T follicular helper cell (primary cell): ENCODE measurements at places on chromosomes 2 and 18.

DNA sequence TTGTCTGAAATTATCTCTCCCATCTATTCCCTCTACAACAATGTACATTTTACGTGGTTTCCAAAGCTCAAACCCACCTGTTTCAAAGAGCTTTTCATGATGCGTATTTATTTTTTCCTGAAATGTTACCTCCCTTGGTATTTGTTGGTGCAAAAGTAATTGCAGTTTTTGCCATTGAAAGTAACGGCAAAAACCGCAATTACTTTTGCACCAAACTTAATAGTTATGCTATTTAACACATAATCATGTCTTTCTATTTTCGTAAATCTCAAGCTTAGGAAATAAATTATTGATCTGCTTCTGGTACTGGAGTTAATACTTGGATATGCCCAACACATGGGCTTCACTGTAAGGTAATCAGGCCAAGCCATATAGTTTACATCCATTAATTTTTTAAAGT is 85.2 kb downstream of the SUCLG1 start:
- DNase-seq, result no peak

GRCh38 chr2:3692375-3692774 is 11.0 kb upstream of the DCDC2C start:
- DNase-seq, result no peak

- peak; percentile 30 for DNase-seq
Measured at GRCh38 chr18:2978661-2979106, 34.3 kb downstream of the LPIN2 start.

- DNase-seq, result no peak
Measured at GRCh38 chr2:242011991-242012764, 142.6 kb downstream of the RTP5 start.

- no peak for DNase-seq
Measured at GRCh38 chr2:156908825-156909224, 348.7 kb upstream of the GALNT5 start.

GRCh38 chr2:36965751-36966369 is 476 bp downstream of the STRN start:
- no peak for DNase-seq

- DNase-seq, result no peak
Measured at GRCh38 chr18:80046011-80046410, 11.8 kb downstream of the RBFA start.

DNA sequence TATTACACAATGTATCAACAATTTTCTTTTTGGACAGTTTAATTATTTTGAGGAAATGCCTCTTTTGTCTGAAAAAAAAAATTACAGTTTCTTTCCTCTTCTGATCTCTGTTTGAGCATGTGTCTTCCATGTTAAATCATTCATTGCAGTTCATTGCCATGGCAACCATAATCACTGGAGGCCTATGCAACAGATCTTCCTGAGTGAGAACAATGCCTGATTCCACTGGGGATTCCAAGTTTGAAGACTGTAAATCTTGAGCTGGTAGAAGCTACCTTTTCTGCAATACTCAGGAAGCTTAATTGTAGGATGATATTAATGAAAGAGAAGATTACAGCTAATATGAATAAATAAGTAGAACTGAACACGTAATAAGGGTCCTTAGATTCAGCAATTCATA is 721.4 kb upstream of the CNTNAP5 start:
- no peak for DNase-seq

- no peak for DNase-seq
Measured at GRCh38 chr2:119282146-119282995, 58.7 kb downstream of the STEAP3 start.
